ENCODE measurements at places on chromosomes 11 and 22.

DNA sequence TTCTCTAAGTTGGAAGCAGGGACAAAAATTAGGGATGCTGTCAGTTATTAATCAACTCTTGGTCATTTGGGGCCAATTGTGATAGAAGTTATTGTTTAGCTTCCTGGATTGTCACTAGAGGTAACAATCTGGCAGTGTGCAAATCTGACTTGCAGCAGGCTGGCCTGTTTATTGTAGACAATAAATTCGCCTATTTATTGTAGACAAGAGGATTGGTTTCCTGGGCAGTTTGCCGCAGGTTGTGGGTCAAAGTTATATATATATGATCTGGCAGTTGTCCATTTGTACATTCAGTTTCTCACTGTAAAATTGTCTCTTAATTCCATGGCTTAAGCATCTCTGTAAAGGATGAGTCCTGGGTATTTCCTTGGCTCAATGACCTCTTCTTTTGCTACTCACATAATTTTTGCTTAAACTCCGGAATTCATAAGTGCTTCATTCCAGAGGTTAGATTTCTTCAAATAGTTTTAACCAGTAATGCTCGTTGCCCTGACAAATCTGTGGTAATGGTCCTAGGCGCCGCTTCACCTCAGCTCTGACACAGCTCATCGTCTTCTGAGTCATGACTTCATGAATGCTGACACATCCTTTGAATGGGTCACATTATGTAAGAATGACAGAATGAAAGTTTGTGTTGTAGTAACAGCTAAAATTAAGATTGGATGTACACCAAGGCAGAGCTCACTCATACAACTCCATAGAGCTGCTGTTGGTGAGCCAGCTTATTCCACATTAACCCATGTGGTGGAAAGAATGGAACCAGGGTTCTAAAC is 7.8 kb upstream of the MMP3 start:
- DNase-seq: peak; percentile 56

GRCh38 chr11:86582898-86583297 is 89.5 kb downstream of the ME3 start:
- no peak for DNase-seq

DNA sequence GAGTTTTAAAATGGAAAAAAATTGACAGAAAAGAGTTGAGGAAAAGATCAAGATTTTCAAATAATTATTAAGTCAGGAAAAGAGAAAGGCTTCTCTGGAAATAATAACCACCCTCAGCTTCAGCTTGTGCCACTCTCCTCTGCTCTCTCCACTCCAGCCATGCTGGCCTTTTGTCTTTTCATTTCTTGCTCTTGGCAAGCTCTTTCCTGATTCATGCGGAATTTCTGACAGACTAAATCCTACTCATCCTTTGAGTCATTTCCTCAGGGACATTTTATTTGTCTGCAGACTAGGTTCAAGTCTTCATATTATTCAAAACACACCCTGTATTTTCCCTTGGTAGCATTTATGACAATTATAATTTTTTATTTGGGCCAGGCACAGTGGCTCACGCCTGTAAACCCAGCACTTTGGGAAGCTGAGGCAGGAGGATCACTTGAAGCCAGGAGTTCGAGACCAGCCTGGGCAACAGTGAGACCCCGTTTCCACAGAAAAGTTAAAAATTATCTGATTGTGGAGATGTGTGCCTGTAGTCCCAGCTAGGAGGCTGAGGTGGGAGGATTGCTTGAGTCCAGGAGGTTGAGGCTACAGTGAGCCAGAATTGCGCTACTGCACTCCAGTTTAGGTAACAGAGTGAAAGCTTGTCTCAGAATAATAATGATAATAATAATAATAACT is 7.8 kb upstream of the P4HA3 start:
- DNase-seq: peak; percentile 75

GRCh38 chr22:37669586-37669985 is 5.8 kb upstream of the LGALS1 start:
- DNase-seq: no peak

- DNase-seq: no peak
These were observed 168.6 kb downstream of the ADAMTS15 start for GRCh38 chr11:130617001-130617400.

- DNase-seq: no peak
These were observed 123.4 kb downstream of the C11orf91 start for GRCh38 chr11:33577204-33577603.

GRCh38 chr11:61912530-61912898 is 4.9 kb downstream of the RAB3IL1 start:
- DNase-seq: no peak

DNA sequence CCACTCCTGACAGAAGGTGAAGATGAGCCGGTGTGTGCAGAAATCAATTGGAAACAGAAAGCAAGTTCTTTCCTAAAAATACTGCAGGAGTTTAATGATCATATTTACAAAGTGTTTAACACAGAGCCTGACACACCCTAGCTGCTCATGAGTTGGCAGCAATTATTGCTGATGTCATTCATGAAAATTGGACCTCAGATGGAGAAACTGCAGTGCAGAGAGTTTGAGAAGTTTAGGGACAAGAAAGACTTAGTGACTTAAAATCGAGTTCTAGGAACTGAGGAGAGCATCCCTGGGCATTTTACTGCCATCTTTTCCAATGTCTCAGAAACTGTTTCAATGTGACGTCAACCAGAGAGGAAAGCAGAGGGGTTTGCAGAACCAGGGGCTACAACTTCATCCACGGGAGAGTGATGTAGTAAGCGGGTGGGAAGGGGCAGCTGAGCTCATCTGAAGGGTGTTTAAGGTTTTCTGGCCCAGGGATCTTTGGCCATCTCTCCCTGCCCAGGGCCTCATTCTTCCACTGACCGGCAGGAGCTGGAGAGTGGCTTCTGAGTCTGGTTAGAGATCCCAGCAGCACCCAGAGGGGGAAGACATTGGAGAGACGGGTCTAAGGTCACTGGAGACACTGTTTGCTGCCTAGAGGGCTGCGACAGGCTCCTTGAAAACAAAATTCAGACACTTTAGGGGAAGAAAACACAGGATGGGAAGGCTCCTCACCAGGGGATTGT is 21.1 kb upstream of the IGLL5 start:
- DNase-seq: no peak

GRCh38 chr11:125892071-125892470 is 4.6 kb downstream of the HYLS1 start:
- DNase-seq: peak; percentile 71

- DNase-seq: peak; percentile 62
These were observed 2.5 kb upstream of the SEPTIN3 start for GRCh38 chr22:41966607-41967240.

- DNase-seq: peak; percentile 99
These were observed 5.6 kb upstream of the KIAA0930 start for GRCh38 chr22:45246060-45246985.

- DNase-seq: no peak
These were observed 72.4 kb downstream of the LDLRAD3 start for GRCh38 chr11:36016263-36016662.

DNA sequence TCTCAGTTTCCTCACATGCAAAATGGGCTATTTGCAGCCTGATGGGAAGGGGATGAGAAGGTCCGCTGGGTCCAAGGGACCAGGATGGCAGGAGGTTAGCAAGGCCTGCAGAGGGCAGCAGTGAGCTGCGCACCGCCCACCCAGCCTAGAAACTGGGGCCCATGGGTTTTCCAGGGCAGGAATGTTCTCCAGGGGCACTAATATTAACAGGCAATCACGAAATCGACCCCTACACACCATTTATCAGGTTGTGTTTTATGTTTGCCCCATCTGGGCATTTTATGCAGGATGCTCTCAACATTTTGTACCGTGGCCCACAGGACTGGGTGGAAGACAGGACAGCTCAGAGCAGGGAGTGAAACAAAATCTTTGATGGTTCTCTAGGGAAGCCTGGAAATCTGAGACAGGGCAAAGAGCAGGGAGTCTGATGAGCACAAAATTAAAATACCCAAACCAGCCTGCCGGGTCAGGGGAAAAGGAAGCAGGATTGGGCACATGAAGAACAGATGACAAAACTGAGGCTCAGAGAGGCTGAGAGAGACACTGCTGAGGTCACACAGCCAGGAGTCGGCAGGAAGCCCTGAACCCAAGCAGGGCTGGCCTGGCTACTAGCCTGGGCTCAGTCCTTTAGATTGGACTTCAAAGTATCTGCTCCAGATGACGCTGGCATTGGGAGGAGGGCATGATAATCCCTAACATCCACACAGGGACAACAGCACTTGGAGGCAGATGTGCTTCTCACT is 1.6 kb upstream of the BCR start:
- peak; percentile 40 for DNase-seq

DNA sequence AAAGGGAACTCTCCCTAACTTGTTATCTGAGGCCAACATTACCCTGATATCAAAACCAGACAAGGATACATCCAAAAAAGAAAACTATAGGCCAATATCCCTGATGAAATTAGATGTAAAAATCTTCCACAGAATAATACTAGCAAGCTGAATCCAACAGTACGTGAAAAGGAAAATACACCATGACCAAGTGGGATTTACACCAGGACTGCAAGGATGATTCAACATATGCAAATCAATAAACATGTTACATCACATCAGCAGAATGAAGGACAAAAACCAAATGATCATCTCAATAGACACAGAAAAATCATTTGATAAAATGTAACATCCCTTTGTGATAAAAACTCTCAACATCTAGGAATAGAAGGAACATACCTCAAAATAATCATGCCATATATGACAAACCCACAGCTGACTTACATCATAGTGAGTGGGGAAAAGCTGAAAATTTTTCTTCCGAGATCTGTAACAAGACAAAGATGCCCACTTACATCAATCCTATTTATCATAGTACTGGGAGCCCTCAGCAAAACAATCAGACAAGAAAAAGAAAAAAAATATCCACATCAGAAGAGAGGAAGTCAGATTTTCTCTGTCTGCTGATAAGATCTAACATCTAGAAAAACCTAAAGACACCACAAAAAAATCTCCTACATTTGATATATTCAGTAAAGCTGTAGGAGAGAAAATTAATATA is 703.3 kb upstream of the ANO5 start:
- DNase-seq: no peak

DNA sequence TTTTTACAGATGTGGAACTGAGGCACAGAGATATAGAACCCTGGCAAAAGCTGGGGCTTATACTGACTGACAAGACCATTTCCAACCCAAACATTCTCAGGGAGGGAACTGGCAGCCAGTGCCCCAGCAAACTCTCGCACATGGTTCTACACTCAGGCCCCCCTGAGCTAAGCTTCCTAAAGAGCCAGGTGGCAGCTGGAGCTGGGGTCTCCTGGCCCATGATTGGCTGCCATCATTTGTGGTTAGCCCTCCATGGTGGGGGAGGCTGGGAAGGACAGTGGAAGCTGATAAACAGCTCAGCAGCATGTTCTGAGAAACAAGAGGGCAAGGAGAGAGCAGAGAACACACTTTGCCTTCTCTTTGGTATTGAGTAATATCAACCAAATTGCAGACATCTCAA is at the start of gene RAG1:
TSS of gene RAG1 (plus strand) at position 314 of the 400 bp plus-strand sequence. CDS start 5,298 bp downstream, outside the sequence.
- DNase-seq: no peak

- peak; percentile 37 for DNase-seq
These were observed 6.8 kb downstream of the ARHGAP1 start for GRCh38 chr11:46693597-46694012.

DNA sequence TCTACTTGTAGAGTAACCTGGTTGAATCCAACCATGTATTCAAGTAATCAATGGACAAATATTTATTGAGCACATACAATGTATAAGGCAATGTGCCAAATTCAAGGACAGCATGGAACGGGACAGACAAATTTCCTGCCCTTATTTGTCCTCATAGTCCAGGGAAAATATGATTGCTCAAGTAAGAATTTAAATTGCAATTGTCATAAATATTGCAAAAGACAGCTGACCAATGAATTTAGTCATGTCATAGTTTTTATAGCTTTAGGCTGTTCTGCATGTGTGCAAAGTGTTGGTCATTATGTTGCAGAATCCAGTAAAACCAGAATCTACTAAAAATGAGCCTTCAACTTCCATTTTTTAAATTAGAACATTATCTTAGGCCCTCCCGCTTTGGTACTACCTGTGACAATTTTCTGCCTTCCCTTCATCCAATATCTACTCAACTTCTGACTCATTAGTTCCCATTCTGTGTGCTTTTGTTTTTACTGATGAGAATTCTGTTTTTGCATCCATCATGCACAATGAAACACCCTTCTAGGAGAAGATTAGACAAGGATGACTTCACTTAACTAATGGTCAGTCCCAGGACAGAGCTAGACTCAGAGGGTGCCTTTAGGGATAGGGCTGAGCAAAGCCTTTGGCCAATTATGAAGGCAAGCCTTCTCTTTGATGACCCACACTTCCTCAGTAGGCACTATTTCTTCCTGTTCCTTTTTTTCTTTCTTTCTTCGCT is 45.8 kb upstream of the FIBIN start:
- peak; percentile 19 for DNase-seq

- peak; percentile 13 for DNase-seq
These were observed 175.8 kb downstream of the DSCAML1 start for GRCh38 chr11:117621226-117621625.

- DNase-seq: peak; percentile 21
These were observed 1280.6 kb upstream of the CNTN5 start for GRCh38 chr11:97739932-97740800.

GRCh38 chr22:47309476-47309875 is 547.0 kb downstream of the TBC1D22A start:
- no peak for DNase-seq

GRCh38 chr11:128511712-128512111 is 75.6 kb downstream of the ETS1 start:
- DNase-seq: no peak

- no peak for DNase-seq
These were observed 57.7 kb upstream of the AMPD3 start for GRCh38 chr11:10397226-10397987.

GRCh38 chr11:88337987-88338668 is 592 bp upstream of the CTSC start:
- DNase-seq: peak; percentile 57

GRCh38 chr11:110287537-110287936 is 8.9 kb downstream of the RDX start:
- DNase-seq: no peak

GRCh38 chr11:105398636-105399035 is 211.2 kb upstream of the GRIA4 start:
- DNase-seq: no peak

- DNase-seq: no peak
These were observed 758 bp downstream of the PDXP start for GRCh38 chr22:37659066-37659896.

Measured in kidney glomerular epithelial cell (primary cell).